ENCODE measurements at places on chromosomes 16 and 17.

- H3K36me3 ChIP-seq = no peaks in the 10 kb centered on the region
- no peak overlapping the region for H3K27ac ChIP-seq
- no peaks in the 10 kb centered on the region for H3K4me1 ChIP-seq
- no peak for DNase-seq
These were observed 8.5 kb upstream of the TMEM92 start for GRCh38 chr17:50265690-50266315.

DNA sequence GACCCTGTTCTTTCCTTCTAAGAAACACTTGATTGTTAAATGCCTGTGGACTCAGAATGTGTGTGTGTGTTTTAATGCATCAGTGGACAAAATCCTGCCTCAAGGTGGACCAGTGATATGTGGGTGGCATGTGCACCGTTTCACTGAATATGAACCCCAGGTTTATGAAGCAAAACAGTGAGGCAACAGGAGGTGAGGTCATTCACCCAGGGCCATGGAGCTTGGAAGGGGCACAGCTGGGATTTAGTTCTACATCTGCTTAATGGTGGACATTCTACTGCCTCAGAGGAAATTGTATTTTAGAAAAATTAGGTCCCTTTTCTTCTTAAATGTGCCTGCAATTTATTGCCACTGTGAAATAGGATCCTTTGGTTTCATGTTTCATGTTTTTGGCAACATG is 549.5 kb upstream of the EEF2KMT start:
- DNase-seq = no peak
- no peaks in the 10 kb centered on the region for H3K36me3 ChIP-seq
- no peaks in the 10 kb centered on the region for H3K27me3 ChIP-seq
- no peak overlapping the region for H3K27ac ChIP-seq
- no peak overlapping the region for H3K4me3 ChIP-seq

DNA sequence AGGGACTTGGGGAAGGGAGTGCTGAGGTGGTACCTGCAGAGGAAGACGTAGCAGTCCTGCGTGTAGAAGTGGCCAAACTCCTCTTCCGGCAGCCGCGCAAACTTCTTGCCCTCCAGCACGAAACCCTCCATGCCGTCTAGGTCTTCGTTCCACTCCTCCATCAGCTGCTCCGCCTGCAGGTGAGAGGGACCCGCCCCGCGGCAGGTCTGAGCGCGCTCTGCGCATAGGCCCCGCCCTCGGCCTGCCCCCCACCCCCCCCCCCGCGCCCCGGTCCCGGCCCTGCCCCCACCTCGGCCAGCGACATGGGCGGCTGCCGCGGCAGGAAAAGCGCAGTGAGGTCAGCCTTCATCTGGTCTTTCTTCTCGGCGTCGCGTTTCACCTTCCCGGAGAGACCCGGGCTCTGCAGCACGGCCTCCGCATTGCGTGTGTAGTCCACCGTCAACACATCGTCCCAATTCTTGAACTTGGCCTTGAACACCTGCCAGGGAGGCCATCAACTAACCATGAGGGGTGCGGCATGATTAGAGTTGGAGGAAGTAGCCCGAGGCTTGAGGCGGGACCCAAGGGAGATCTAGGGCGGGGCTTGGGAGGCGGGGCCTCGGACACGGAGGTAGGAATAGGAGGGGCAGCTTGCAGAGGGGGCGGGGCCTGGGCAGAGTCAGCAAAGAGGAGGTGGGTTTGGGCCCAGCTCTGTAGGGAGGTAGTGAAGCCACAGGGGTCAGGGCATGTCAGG is 11.5 kb downstream of the FLII start:
- no peak overlapping the region for H3K4me3 ChIP-seq
- no peaks in the 10 kb centered on the region for H3K27me3 ChIP-seq
- H3K27ac ChIP-seq = no peak overlapping the region

DNA sequence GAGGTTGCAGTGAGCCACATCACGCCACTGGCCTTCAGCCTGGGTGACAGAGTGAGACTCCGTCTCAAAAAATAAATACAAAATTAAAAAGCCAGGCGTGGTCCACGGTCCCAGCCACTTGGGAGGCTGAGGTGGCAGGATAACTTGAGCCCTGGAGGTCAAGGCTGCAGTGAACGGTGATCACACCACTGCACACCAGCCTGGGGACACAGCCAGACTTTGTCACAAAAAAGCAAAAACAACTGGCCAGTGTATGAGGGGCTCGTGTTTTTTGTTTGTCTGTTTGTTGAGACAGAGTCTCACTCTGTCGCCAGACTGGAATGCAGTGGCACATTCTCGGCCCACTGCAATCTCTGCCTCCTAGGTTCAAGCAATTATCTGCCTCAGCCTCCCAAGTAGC is 1.2 kb upstream of the UBB start:
- no peak overlapping the region for H3K27ac ChIP-seq
- no peak for DNase-seq
- no peaks in the 10 kb centered on the region for H3K27me3 ChIP-seq
- no peak overlapping the region for H3K4me3 ChIP-seq

GRCh38 chr16:89378947-89379771 is 111.2 kb downstream of the ANKRD11 start:
- 0 out of 2 replicates have a peak, but pooled peaks cover 3% of the 10 kb centered on the region for H3K36me3 ChIP-seq
- H3K4me1 ChIP-seq = peaks cover 22% of the 10 kb centered on the region
- H3K27ac ChIP-seq = no peak overlapping the region
- DNase-seq = no peak

- H3K27me3 ChIP-seq = no peaks in the 10 kb centered on the region
- peak overlapping the region; percentile 57 for H3K27ac ChIP-seq
- peaks cover 21% of the 10 kb centered on the region for H3K36me3 ChIP-seq
- peaks cover 20% of the 10 kb centered on the region for H3K4me1 ChIP-seq
- DNase-seq = peak; percentile 76
These were observed 30.1 kb downstream of the VPS35 start for GRCh38 chr16:46658925-46659324.

- no peaks in the 10 kb centered on the region for H3K27me3 ChIP-seq
- H3K27ac ChIP-seq = no peak overlapping the region
- DNase-seq = no peak
- no peaks in the 10 kb centered on the region for H3K36me3 ChIP-seq
- H3K4me3 ChIP-seq = no peak overlapping the region
These were observed 981 bp upstream of the CEP131 start for GRCh38 chr17:81223762-81224130.

- no peaks in the 10 kb centered on the region for H3K36me3 ChIP-seq
- no peak overlapping the region for H3K4me3 ChIP-seq
- H3K4me1 ChIP-seq = no peaks in the 10 kb centered on the region
- H3K27me3 ChIP-seq = no peaks in the 10 kb centered on the region
- no peak overlapping the region for H3K27ac ChIP-seq
These were observed 123.5 kb downstream of the USP31 start for GRCh38 chr16:23025692-23026307.

GRCh38 chr16:51707666-51708065 is 556.6 kb upstream of the SALL1 start:
- no peak overlapping the region for H3K27ac ChIP-seq
- no peaks in the 10 kb centered on the region for H3K4me1 ChIP-seq
- no peak overlapping the region for H3K4me3 ChIP-seq
- no peaks in the 10 kb centered on the region for H3K27me3 ChIP-seq
- no peaks in the 10 kb centered on the region for H3K36me3 ChIP-seq

- H3K4me3 ChIP-seq = no peak overlapping the region
- DNase-seq = no peak
- no peaks in the 10 kb centered on the region for H3K27me3 ChIP-seq
- no peak overlapping the region for H3K27ac ChIP-seq
These were observed 76.6 kb downstream of the BMERB1 start for GRCh38 chr16:15510992-15511391.

- H3K4me3 ChIP-seq = no peak overlapping the region
- H3K36me3 ChIP-seq = peaks cover 14% of the 10 kb centered on the region
- H3K27me3 ChIP-seq = no peaks in the 10 kb centered on the region
- H3K4me1 ChIP-seq = peaks cover 11% of the 10 kb centered on the region
- no peak overlapping the region for H3K27ac ChIP-seq
These were observed 12.7 kb downstream of the TMEM11 start for GRCh38 chr17:21201298-21201595.

DNA sequence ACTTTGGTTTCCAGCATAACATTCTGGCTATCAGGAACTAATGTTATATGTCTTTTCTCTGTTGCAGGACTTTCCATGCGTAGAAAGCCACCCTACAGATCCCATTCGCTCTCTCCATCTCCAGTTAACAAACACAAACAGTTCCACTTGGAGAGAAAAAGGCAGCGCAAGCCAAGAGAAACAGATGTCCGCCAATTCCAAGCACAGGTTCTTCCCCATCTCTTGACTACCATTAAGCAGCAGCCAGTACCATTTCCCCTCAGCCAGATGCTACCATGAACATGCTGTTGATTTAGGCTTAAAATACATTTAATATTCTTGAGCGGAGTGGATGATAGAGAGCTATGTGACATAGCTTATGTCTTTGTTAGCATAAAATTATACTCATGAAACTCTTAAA is 22.4 kb downstream of the CEP95 start:
- H3K27me3 ChIP-seq = no peaks in the 10 kb centered on the region
- no peak overlapping the region for H3K4me3 ChIP-seq
- DNase-seq = no peak
- H3K27ac ChIP-seq = no peak overlapping the region
- peaks cover 57% of the 10 kb centered on the region for H3K36me3 ChIP-seq

DNA sequence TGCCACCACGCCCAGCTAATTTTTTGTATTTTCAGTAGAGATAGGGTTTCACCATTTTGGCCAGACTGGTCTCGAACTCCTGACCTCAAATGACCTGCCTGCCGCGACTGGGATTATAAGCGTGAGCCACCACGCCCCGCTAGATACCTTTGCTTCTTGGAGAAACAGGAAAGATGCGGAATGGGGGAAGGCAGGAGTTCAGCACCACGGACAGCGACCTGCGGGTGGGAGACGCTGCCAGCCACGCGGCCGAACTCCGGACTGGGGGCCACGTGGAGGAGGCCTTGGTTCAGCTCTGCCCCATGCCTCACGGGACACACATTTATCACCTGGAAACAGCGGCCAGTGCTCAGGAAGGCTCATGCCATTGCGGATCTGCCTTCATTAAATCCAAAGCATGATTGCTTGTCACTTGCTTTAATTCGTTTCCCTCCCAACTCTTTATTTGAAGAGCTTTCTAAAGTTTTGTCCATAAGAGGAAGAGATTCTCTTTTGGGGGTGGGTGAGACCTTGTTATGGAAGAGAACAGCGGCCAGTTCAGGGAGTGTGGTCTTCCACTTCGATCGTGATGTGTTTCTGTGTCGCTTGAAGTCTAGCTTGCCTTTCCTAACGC is 219.9 kb downstream of the ENGASE start:
- DNase-seq = no peak
- H3K4me1 ChIP-seq = no peaks in the 10 kb centered on the region
- H3K36me3 ChIP-seq = no peaks in the 10 kb centered on the region
- no peak overlapping the region for H3K4me3 ChIP-seq

DNA sequence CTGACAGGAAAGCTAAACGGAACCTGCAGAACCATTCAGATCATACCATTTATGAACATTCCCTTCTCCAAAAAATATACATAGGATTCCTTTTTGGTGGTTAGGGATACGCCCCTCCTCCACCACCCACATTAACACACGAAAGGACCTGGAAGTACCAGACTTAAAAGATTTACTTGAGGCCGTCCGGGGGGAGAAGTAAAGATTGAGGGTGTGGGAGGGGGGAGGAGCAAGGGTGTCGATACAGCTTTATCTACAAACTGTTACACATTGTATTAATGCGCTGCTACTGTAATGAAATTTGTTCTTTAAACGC is 537 bp downstream of the PALB2 start:
- peaks cover 3% of the 10 kb centered on the region for H3K4me1 ChIP-seq
- peaks cover 10% of the 10 kb centered on the region for H3K36me3 ChIP-seq
- H3K27me3 ChIP-seq = no peaks in the 10 kb centered on the region
- peak overlapping the region; percentile 81 for H3K27ac ChIP-seq
- DNase-seq = no peak

GRCh38 chr17:59219370-59219769 is 941 bp upstream of the GDPD1 start:
- DNase-seq = no peak
- H3K36me3 ChIP-seq = no peaks in the 10 kb centered on the region
- no peaks in the 10 kb centered on the region for H3K4me1 ChIP-seq

DNA sequence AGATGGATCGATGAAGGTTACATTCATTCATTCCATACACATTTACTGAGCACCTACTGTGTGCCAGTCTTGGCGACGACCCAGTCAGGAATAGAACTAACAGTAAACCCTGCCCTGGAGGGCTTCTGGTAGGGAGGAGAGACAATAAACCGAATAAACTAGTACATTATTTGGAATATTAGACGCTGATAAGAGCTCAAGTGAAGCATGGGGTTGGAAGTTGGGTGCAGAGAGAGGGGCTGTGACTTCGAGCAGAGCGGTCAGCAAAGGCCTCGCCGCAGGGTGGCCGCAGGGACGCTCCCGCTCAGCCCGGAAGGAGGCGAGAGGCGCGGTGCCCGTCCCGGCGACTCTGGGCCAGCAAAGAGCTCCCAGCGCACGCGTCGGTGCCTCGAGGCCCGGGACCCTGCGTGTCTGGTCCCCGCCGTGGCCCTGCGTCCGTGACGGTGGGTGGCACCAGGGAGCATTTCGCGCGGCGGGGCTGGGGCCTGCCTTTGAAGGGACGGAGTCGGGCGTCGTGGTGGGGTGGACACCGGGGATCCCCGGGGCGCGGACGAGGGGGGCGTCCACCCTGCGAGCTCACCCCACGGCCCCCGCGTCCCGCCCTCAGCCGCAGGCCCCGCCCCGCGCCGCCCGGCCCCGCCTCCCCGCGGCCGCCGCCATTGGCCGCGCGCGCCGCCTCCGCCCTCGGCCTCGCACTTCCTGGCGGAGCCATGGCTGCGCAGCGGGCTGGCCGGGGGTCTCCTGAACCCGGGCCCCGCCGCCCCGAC is at the start of gene KLHL36:
Gene KLHL36, plus strand, starts transcription at position 684 of the 767 bp plus-strand sequence. CDS start 2,357 bp downstream, outside the sequence.
- no peaks in the 10 kb centered on the region for H3K36me3 ChIP-seq
- peaks cover 21% of the 10 kb centered on the region for H3K4me1 ChIP-seq
- no peak for DNase-seq
- H3K27ac ChIP-seq = peak within 1 kb of the TSS; percentile 79
- H3K27me3 ChIP-seq = no peaks in the 10 kb centered on the region

DNA sequence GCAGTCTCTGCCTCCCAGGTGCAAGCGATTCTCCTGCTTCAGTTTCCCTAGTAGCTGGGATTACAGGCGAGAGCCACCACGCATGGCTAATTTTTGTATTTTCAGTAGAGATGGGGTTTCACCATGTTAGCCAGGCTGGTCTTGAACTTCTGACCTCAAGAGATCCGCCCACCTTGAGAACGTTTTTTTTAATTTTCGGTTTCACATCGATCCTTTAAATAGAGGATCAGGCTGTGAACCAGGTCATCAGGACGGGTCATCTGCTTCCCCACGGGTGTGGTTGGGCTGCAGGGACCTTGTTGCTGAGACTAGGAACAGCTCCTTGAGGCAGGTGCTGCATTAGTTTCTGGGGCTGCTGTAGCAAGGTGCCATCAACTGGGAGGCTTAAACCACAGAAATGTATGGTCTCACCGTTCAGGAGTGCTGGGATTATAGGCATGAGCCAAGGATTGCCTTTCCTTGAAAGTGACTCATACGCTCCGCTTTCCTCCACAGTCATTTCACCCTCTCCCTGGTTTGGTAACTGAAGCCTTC is 7.9 kb upstream of the NAGPA start:
- peak overlapping the region; percentile 52 for H3K27ac ChIP-seq
- DNase-seq = peak; percentile 41
- no peaks in the 10 kb centered on the region for H3K36me3 ChIP-seq
- peak overlapping the region; percentile 32 for H3K4me3 ChIP-seq

- no peaks in the 10 kb centered on the region for H3K4me1 ChIP-seq
- H3K4me3 ChIP-seq = no peak overlapping the region
- H3K36me3 ChIP-seq = no peaks in the 10 kb centered on the region
- no peak for DNase-seq
- no peak overlapping the region for H3K27ac ChIP-seq
These were observed 128.3 kb downstream of the ZNF423 start for GRCh38 chr16:49727611-49728010.

- H3K4me1 ChIP-seq = no peaks in the 10 kb centered on the region
- no peak for DNase-seq
- H3K27ac ChIP-seq = no peak overlapping the region
- H3K36me3 ChIP-seq = no peaks in the 10 kb centered on the region
- H3K27me3 ChIP-seq = peaks cover 7% of the 10 kb centered on the region
These were observed 155.7 kb upstream of the TNRC6C start for GRCh38 chr17:77802811-77803220.

Data from GM12878 (cell line).